Subcutaneous preadipocyte (primary cell): ENCODE measurements at places on chromosomes 2 and 18. TPM values are rescaled to one million over a fixed set of nuclear protein-coding genes. Genes with fewer than 3 reads are reported as not detected.

Gene TEX261
- total RNA-seq, result 25.7 and 25.8 TPM in 2 replicates

Gene SPATA3
- total RNA-seq, result not detected in 2 replicates

Gene ALPP
- not detected in 2 replicates for total RNA-seq

Gene SETBP1
- total RNA-seq, result 2.7 and 4.8 TPM in 2 replicates

Gene ZNG1B
- total RNA-seq, result 13.9 and 22.4 TPM in 2 replicates
